ENCODE measurements at places on chromosomes 3 and 15.

- no peak for DNase-seq
Observed at GRCh38 chr15:66291816-66292570, 1.4 kb upstream of the DIS3L start.

DNA sequence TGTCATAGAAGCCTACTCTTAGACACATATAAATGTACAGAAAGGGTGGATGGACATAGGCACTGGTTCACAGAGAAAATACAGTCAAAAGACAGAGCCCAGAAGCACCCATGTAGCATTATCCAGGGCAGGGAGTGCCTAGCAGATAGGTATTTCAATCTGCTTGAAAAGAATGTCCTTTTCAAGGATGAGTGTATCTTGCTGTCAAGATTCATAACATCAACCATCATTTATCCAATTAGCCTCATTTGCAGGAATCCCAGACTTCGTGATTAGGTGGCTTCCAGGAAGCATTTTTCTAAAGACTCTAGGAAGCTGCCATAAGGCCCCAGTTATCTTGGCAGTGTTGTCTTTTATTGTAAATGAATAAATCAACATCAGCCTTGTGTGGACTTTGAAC is 55.6 kb downstream of the SCN11A start:
- DNase-seq: no peak

- DNase-seq: peak; percentile 60
Observed at GRCh38 chr15:68818066-68818768, 2.5 kb downstream of the ANP32A start.

GRCh38 chr15:60494108-60494507 is 15.2 kb upstream of the ICE2 start:
- no peak for DNase-seq

DNA sequence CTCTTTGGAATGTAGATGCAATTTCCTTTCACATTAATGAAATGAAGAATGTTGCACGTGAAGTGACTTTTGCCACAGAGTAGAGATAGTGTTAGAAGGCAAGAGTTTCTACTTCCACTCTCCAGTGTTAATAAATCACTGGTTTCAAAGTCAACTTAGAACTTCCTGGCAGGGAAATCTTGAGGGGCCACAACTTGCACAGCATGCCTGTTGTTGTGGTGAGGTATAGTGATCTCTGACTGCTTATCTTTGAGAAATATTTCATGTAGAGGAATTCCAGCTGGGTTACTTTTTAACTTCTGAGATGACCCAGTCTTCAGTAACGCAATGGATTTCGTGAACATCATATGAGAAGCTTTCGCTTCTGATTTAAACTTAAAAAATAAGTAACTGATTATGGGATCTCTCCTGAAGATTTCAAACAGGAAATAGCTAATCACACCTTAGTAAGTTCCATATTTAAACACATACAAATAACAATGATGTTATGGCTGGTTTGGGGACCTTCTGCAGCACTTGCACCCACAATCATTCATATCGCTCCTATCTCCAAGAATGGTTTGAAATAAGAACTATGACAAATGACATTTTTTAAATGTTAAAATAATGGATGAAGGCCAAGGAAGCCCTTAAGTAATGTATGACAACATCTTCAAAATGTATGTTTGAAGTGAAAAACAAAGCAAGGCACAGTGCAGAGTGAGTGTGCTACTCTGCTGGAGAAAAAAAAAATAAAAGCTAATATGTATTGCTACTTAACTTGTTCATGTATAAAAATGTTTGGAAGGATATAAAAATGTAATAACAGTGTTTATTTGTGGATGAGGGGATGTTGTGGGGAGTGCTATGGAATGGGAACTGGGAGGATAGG is 726.5 kb upstream of the NECTIN3 start:
- no peak for DNase-seq

- DNase-seq: no peak
Observed at GRCh38 chr15:70351941-70352774, 254.4 kb upstream of the TLE3 start.

DNA sequence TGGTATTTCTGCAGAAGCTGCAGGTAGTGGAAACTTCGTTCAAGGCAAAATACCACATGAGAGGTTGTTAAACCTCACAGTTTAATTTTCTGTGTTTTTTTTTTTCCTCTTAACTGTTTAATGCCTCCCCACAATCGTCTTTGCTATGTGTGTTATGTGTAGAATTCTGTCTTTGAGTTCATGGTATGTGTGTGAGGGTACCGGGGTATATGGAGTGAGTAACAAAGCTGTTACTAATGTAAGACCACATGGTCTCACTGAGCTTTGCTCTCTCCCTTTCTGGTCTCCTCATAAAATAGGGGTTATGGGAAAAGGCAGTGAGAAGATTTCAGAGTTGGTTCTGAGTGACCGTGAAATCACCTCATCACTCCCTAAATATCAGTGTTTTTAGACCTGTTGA is 143.6 kb downstream of the USP13 start:
- no peak for DNase-seq

DNA sequence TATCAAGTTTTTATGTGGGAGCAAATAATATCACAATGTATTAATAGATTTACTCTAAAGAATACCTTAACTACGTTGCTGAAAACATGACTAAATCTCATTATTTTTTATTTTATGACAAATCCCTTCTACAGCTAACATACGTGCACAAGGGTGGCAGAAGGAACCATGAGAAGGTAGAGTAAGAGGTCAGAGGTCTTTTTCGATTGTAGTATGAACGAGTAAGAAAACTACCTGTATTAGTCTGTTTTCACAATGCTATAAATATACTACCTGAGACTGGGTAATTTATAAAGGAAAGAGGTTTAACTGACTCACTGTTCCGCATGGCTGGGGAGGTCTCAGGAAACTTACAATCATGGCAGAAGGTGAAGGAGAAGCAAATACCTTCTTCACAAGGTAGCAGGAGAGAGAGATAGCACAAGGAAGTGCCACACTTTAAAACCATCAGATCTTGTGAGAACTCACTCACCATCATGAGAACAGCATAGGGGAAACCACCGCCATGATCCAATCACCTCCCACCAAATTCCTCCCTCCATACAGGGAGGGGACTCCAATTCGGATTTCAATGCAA is 95.3 kb downstream of the SUCLG2 start:
- DNase-seq: no peak

- no peak for DNase-seq
Observed at GRCh38 chr3:7760718-7761117, 740.9 kb upstream of the LMCD1 start.

- DNase-seq: peak; percentile 23
Observed at GRCh38 chr15:92817339-92817886, 82.7 kb upstream of the CHD2 start.

- DNase-seq: no peak
Observed at GRCh38 chr15:86634992-86635638, 555.4 kb downstream of the AGBL1 start.

DNA sequence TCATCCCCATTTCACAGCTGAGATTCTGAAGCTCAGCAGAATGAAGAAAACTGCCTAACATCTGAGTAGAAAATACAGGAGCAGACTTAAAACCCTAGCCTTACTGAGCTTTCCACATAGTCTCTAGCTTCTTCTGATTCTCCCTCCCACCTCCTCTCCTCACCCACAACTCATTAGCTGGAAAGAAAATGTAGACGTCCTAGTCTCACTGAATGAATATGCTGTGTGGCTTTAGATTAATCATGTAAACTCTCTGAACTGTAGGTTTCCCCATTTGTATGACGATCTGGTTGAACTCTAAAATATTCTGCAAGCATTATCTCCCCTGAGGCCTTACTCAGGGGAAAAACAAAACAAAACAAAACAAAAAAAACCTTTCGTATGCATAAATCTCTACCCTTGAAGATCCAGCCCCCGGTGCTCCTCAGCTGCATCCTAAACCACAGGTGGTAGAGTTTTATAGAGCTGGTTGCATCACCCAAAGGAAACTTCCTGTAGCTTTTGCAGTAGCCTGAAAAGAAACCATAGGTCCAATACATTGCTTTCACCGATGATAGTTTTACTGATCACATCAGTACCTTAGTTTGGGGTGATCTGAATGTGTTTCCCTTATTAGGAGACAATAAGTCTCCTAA is 40.6 kb downstream of the FOXB1 start:
- no peak for DNase-seq

DNA sequence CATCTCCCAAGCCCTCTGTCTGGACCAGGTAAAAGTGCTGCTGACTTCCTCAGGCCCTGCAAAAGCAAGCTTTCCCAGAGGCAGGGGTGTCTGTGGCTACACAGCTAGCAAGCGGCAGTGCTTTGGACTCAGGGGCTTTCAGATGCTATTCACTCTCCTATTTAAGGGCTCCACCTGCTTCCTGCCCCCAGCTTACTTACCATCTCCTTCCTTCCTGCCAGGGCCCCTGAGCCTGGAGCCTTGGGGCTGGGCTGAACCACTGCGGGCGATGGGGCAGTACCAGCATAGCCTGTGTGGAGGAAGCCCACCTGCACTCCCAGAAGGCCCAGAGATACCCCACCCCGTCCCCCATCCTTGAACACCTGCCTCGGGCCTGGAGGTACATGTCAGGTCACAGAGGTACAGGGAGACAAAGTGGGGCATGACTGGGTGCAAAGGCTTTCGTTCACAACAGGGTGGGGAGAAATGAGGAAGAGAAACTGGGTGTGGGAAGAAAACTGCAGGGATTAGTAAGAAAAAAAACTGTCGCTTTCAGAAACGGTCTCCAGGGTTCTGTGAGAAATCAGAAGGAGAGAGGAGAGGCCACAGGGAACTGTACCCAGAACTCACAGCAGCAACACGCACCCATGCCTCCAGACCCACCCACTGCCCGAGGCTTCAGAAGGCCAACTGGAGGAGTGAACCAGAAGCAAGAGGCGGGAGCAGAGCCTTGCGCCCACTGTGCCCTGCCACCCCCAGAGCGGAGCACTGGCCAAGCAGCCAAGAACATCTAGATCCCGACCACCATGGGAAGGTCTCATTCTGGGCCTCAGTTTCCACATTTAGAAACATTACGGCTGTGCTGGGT is 49.5 kb downstream of the CCDC12 start:
- DNase-seq: peak; percentile 19

DNA sequence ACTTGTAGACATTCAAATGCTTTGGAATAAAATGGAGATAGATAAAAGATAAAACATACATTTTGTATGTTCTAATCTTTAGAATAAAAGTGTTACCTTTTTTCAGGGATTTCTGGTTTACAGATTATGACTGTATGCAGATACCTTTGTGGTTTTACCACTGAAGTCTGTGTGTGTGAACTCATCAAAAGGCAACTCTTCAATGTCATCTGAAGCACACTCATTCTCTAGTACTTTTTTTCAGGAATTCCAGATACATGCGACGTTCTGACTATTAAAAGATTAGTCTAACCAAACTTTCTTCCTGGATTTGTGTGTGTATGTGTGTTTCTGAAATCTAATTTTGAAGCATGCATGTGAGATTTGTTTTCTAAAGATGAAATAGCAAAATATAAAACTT is 188.6 kb downstream of the NLGN1 start:
- DNase-seq: no peak

DNA sequence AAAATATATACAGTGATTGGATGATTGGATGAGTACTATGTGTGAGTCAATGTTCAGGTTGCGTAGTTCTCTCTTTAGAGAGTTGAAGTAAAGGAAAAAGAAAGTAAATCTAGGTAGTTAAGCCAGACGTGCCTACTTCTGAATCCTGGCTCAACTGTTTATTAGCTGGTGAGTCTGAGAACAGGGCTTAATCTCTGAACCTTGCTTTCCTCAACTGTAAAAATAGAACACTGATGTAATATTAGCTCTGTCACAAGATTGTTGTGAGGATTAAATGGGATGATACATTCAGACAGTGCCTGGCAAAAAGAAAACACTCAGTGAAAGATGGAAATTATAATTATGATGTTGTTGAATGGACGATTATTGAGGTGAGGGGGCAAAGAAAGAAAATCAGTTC is 413.4 kb downstream of the MAGI1 start:
- DNase-seq: no peak

- DNase-seq: no peak
Observed at GRCh38 chr3:109132801-109133473, 3.6 kb upstream of the C3orf85 start.

GRCh38 chr3:62818347-62818746 is 56.9 kb downstream of the CADPS start:
- no peak for DNase-seq

- no peak for DNase-seq
Observed at GRCh38 chr3:7646851-7647250, 785.9 kb downstream of the GRM7 start.

DNA sequence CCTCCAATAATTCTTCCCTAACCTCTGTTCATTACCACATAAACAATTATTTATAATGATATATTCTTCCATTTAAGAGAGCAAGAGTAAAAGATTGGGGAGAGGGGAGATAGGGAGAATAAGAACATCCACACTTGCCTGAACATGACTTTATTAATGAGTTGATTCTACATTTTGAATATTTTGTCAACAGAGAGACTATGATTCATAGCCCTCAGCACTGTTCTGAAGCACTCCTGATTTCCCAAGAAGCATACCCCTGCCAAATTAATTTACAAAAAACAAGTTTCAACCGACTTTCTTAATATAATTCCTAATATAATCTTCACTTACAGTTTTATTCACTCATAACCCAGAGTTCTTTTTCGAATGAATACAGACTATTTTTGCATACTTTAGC is 828.8 kb downstream of the ROBO2 start:
- no peak for DNase-seq

DNA sequence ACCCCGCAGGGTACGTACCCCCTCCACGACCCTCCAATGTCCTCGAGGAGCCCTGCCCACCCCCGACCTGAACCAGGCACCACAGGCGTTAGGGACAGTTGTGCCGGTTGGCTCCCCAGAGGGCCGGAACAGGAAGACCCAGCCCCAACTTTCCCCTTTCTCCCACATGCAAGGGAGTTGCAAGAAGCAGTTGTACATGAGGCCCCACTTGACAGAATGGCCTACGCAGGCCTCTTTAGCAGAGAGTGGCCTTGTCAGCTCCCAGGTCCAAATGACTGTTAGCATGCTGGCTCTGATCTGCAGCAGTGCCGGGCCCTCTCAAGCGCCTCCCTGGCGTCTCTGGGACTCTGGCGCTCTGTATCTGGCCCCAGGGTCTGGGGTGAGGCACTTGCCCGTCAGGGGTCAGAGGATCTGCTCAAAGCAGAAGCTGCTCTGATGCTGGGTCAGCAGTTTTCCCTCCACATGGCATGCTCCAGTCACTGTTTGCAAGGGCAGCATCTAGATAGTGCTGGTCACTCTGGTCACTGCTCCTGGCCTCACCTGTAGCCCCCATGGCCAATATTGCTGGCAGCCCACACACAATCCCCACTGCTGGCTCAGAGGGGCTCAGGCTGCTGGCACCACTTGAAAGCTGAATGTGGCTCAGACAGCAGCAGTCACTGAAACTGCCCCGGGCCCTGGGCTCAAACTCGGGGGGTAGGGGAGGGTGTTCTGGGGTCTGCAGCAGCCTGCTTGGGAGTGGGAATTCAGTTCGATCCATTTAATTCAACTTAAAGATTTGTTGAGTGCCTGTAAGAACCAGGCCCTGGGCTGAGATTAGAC is 254.5 kb downstream of the FAM43A start:
- DNase-seq: no peak

Measured in CD4-positive, alpha-beta T cell treated with Interleukin-15 for 4 hours (primary cell).